ENCODE measurements at places on chromosomes 2 and 18.
A peak's percentile ranks its signal among the peaks of the same experiment; 100 is the strongest.

GRCh38 chr2:16012626-16013358 is 72.4 kb downstream of the MYCN start:
- DNase-seq: peak; percentile 3

DNA sequence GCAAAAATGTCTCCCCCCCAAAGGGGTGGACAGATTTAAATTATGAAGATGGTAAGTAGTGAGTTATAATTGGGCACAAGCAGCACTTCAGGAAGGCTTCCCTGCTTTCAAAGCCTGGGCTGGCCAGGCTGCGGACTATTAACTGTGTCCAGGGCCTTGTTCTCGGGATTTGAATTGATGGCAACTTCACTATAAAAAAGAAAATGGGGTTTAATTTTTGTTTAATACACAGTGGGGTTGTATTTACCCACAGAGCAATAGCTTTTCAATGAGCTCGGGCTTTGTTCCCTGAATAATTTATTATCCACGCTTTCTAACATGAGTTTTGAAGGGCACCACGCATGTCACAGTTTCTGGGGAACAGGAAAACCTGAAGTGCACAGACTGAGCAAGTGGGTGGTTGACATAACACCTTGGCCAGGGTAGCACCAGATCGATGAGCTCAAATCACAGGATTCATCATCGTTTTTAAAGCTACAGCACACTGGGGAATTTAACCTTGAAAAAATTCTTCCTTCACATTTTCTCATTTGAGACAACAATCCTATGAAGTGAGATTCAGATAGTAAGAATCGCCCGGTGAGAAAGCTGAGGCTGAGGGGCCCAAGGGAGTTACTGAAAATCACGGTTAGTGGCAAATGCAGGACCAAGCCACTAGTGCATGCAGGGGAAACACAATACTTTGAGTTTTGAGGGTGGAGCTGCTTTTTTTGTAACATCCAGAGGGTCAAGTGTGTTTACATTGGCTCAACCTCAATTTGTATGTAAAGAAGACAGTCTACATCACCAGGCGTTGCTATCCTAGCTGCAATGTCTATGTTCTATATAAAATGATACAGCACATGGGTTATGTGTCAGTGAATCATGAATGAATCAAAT is 28.9 kb upstream of the LMAN1 start:
- no peak for DNase-seq

DNA sequence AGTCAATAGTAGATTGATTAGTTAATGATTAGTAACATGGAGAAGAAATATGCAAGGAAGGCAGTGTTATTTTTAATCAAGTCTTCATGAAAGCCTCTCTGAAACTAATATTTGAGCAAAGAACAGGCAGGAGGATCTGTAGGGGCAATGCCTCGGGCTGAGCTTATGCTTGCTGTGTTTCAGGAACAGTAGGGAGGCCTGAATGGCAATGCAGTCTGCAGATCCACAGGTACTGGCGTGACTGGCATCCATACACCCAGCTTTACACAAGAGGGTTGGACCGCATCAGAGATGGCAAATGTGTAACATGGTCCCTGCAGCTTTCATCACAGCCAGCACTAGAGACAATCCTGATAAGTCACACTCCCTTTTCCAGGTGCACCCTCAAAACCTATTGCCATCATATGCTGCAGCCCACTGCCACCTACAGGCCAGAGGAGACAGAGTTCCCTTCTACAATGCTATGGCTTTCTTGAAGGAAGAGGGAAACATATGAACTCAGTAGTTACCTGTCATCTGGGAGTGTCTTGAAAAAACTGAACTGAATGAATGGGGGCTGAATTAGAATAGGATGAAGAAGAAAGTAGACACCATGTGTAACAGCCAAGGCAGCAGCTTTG is 582.4 kb upstream of the RAB6C start:
- DNase-seq: peak; percentile 16

DNA sequence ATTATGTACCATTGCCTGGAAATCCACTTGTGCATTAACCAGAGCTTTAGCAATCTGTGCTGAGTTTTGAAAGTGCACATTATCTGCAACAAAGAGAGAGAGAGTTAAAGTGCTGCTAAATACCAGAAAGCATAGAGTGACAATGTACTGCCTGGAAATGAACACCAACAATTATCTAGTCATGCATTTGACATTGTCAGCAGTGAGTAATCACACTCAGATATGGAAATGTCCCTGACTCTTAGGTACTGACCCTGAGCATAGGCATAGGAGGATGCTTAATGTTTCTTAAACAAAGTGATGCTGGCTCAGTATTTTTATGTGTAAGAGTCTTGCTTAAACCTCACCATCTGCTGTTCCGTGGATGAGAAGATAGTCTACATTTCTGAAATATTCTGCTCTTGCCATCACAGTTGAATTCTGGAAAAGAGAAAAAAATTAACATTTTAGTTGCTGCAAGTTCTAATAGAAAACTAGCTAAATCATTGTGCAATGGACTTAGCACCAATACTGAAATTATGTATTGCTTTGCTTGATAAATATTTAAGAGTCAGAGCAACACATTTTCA is 20.8 kb upstream of the GCG start:
- DNase-seq: no peak

GRCh38 chr18:60646725-60647124 is 274.1 kb upstream of the MC4R start:
- DNase-seq: no peak

DNA sequence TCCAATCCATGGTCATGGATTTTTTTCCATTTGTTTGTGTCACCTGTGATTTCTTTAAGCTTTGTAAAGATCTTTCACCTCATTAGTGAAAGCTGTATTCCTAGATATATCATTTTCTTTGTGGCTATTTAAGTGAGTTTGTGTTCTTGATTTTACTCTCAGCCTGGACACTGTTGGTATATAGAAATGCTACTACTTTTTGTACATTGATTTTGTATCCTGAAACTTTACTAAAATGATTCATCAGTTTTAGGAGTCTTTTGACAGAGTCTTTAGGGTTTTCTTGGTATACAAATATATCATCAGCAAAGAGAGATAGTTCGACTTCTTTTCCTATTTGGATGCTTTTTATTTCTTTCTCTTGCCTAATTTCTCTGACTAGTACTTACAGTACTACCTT is 12.3 kb downstream of the GKN2 start:
- no peak for DNase-seq

Data from epithelial cell of prostate (primary cell).